ENCODE measurements at places on chromosomes 7 and 10.
A peak's percentile ranks its signal among the peaks of the same experiment; 100 is the strongest.

GRCh38 chr7:55533050-55533728 is 39.1 kb downstream of the VOPP1 start:
- peak; percentile 75 for DNase-seq

DNA sequence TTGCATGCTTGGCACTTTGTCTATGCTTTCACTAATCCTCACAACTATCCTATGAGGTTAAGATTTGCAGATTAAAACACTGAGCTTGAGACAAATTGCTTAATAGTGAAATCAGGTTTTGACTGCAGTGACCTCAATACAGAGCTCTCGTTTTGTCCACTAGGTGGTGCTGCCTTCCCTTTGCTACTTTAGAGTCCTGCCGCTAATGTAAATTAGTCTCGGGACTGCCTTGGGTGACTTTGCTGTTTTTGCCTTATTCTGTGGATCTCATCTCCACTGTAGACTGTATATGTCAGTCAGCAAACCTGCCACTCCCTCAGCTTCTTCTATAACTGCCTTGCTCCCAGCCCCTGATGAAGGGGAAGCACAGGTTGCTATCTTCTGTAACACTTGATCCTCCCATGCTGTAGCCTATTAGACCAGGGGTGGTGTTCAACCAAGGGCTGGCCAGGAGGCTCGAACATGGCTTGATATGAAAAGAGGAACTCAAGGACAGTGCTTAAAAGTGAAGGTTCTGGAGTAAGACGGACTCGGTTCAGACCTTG is 26.0 kb downstream of the ASB4 start:
- peak; percentile 40 for DNase-seq

DNA sequence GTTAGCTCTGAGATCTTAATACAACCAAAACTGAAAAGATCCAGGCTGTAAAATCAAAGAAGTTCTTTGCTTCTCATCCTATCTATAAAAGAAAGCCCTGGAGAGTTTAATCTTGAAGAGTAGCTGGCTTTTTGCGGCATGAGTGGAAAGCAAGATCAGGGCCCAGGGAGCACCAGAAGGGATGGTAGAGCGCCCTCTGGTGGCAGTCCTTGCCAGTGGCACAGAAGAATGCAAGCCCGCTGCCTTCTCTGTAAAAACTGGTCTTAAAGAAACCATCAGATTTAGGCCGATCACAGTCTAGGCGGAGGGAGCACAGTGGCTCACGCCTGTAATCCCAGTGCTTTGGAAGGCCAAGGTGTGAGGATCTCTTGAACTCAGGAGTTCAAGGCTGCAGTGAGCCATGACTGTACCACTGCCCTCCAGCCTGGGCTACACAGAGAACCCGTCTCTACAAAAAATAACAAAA is 35.6 kb downstream of the CPN1 start:
- DNase-seq = peak; percentile 85

- no peak for DNase-seq
Measured at GRCh38 chr7:26265499-26266075, 26.1 kb upstream of the SNX10 start.

- DNase-seq = no peak
Measured at GRCh38 chr10:43415544-43415943, 6.6 kb upstream of the HNRNPF start.

- no peak for DNase-seq
Measured at GRCh38 chr7:11486271-11486670, 345.7 kb downstream of the THSD7A start.

- no peak for DNase-seq
Measured at GRCh38 chr10:132021504-132022143, 39.9 kb upstream of the BNIP3 start.

GRCh38 chr10:127195041-127195506 is 1.3 kb downstream of the INSYN2A start:
- no peak for DNase-seq

DNA sequence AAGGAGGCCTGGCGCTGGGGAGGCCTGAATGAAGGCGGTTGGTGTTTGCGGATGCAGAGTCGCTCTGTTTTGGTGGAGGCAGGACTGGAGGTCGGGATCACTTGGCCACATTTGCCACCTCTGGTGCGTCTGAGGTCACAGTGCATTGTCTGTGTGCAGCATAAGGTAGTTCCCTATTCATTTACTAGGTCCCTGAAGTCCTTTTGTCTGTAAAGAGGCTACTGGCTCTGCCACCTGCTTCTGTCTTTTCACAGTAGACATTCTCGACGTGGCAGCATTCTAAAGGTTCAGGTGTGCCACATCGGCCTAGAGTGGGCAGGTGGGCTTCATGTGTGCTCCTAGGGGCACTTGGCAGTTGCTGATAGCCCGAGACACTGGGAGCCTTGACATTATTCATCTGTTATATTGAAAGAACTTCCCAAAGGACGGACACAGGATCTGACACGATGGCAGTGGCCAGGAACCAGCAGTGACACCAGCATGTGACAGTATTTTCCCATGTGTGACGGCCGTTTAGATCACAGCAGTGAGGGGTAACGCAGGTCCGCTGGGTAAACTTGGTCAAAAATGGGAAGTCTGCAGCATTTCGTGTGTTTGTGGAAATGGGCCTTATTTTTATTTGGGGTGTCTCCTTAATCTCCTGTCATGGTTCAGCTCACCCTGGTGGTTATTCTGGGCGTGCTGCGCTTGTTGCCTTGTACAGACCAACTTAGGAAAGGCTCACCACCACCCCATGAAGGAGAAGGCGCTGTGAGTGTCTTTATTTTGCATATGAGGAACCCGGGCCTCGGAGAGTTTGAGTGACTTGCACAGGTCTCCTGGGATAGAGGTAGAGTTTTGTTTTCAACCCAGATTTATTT is 5.9 kb downstream of the MGMT start:
- DNase-seq = no peak

DNA sequence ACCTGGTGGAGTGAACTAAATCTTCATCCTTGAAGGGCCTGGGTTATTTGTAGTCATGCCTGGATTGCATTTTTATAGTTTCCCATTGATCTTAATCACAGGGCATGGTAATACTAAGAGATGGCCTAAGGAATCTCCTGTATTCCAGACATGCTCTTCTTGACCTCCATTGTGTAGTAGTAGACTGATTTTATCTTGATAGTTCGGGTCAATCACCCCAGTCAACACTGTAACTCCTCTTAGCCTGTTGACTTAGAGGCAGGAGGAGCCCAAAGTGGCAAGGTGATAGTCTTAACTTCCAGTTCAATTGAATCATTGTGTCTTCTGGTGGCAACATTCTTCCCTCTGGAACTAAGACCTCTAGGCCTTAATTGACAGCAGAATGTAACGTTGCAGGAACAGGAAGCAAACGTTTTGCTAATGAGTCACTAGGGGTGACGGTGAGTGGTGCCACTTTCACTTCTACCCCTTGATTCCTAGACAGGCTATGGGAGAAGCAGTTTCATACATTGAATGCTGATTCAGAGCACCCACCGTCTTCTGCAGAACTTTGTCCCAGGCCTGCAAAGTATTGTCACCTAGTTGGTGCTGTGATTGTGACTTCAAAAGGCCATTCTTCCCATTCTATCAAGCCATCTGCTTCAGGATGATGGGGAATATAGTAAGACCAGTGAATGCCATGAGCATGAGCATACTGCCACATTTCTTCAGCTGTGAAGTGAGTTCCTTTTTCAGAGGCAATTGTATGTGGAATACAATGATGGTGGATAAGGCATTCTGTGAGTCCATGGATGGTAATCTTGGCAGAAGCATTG is 24.0 kb upstream of the PAPSS2 start:
- no peak for DNase-seq

DNA sequence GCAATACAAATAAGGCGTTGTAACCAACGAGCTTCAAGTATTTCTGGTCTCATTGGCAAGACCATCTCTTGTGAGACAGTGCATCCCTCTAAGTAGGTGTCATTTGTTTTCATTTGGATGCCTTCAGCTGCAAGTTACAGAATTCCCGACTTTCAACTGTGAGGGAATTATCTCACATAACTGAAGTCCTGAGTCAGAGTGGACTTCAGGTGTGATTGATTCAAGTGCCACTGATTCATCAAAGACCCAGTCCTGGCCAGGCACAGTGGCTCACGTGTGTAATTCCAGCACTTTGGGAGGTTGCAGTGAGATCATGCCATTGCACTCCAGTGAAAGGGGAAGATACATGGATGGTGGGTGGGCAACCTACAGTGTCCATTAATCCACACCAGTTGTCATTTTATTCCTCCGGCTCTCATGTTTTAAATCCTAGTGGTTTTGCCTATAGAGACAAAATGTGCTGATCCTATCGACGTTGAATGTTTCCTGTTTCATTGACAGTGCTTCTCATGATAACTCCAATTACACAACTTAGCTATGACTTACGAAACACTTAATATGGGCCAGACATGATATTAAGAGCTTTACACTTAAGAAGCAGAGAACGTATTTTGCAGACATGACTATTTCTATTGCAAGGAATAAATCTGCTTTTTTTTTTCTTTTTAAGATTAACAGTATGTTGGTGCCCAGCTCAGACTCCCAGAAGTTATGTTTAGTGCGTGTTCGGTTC is 268.0 kb downstream of the FRMD4A start:
- no peak for DNase-seq

- no peak for DNase-seq
Measured at GRCh38 chr10:3525832-3526449, 259.1 kb downstream of the KLF6 start.

- DNase-seq = no peak
Measured at GRCh38 chr10:63346015-63346441, 119.7 kb downstream of the JMJD1C start.

- DNase-seq = no peak
Measured at GRCh38 chr10:131002031-131002861, 309.3 kb downstream of the TCERG1L start.

GRCh38 chr7:143407287-143408251 is 1.1 kb downstream of the EPHA1 start:
- DNase-seq = peak; percentile 64

GRCh38 chr10:48322017-48322416 is 15.5 kb downstream of the MAPK8 start:
- DNase-seq = no peak

- no peak for DNase-seq
Measured at GRCh38 chr7:42700406-42701327, 211.2 kb downstream of the C7orf25 start.
